ENCODE measurements at places on chromosomes 12 and 14.

- DNase-seq, result no peak
Observed at GRCh38 chr12:59370933-59371332, 224.9 kb upstream of the SLC16A7 start.

DNA sequence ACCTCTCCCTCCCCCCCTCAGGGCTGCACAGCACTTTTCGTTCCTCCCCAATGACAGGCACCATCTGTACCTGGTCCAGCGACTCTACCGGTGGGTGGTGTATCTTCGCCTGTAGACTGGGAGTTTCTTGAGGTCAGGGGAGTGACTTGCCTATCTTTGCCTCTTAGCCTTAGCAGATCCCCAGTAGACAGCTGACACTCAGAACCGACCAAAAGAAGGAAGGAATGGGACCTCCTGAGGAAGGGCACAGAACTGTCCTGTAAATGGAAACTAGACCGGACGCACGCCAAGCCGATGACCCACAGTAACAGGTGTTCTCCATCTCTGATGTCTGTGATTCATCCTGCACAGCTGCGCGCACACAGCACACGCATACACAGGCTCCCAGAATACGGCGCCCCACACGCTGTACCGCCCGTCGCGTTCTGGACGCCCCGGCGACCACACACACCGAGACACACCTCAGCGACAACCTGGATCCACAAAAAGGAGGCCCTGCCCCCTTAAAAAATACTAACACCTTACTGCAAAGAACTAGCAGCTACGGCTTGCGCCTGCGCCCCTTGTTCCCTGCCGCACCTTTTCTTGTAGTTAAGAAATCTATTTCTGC lies 673 bp upstream of the TTC9 start:
- DNase-seq, result no peak

DNA sequence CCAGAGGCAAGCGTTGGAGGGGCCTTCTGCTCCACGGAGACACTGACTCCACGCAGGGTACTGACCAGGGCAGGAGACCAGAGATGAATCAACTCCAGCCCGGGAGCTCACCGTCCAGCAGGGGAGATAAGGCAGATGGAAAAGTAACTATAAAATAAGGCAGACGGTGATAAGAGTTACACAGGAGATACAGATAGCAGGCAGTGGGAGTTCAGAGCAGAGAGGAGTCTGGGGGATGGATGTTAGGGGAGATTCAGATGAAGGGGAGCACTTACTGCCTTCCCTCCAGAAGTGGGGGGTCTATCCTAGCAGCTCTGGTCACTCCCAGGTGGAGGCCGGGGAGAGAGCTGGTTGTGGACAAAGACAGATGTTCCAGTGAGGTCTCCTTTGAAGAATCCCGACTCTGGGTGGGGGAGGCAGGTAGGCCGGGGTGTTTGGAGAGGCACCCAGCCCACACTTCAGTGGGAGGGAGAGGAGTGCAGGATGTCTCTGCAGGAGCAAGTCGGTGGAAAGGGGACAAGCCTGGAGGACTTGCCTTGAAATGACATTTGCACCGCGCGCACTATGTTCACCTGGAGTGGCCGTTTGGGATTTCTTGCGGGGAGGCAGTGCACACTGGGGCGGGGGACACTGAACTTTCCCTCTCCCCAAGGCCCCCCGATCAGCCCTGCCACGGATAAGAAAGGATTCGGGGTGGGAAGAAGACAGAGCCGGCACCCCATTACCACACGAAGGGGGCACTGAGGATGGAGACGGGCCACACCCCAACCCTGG lies 1.2 kb downstream of the PITPNM2 start:
- DNase-seq, result no peak

DNA sequence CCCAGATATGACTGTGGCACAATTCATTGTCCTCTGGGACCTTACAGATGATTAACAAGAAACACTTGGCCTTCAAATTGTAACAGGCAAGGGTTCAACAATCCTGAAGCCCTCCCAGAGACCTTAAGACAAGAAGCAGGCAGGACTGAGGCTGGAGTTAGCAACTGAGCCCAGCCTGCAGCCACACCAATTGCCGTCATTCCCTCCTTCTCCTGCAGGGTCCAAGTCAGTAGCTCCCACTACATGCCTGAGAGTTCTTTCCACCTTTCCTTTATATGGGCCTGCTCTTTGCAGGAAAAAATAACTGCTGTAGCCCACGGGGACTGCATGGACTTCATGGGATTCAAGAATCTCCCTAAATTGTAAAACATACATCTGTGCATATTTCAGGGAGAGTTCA lies 2.4 kb upstream of the SERPINA4 start:
- no peak for DNase-seq

DNA sequence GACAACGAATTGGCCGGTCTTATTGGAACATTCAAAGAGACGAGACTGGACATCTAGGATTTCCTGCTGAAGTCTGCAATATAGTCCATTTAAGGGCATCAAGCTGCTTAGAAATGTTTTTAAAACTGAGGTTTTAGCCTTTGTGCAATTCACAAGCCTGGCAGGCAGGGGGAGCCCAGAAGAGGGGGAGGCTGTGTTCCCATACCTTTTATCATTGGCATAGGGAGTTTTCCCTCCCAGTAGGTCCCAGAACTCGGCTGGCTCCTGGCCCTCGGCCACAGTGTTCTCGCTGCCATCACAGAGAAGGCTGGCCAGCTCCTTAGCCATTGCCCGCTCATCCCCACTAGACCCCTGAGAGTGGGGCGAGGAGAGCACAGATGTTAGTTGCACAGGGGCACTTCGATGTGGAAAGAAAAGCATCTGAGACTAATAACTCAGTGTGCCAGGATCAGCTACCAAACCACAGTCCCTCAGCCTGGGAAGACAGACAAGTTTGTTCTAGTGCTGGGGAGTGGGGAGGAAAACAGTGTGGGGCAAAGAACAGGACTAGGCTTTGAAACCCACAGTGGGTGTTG lies 15.1 kb downstream of the AVIL start:
- DNase-seq, result no peak

- DNase-seq, result no peak
Observed at GRCh38 chr14:69242311-69243224, 17.4 kb upstream of the GALNT16 start.

DNA sequence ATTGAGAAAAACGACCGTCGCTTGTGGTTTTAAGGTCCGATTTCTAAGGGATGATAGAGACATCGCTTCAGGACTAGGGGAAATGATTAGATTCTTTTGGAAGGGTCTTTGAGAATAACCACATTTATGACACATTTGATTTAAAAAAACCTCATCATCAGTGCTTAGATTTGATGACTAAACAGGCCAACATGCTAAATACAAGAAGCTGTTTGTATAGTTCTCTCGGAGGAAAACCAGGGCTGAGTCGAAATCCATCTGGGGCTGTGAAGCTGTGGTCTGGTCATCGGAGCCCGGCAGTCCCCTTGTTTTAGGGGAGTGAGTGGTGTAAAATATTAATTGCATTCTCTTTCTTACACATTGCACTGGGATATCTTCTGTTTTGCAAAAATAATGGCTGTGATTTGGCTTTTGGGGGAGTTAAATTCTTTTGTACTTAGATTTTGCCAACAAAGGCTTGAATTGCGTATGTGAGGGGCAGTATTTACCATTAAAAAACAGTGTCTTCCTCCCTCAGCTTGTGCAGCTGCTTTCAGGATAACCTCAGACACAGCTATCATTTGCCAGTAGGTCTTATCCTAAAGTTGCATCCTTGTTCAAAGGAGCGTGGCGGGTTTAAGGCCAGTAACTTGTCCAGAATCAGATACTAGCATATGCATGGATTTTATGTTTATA lies 550 bp downstream of the GNG2 start:
- DNase-seq, result no peak

DNA sequence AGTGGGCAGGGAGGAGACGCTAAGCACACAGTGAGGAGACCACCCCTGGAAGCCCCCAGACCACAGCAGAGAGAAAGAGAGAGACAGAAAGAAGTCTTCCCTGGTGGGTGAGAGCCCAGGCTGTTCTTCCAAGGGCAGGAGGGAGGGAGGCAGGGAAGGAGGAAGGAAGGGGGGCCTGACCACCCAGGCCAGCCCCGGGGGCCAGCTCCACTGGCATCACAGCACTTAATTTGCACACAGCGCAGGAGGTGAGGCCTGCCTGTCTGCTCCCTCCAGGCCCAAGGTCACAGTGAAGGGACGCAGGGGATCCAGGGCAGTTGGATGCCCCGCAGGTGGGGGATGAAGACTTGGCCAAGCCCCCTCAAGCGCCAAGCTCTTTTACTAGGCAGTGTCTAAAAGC lies 141.9 kb upstream of the C14orf180 start:
- no peak for DNase-seq

Measured in spinal cord (tissue), 10 donors.